Stimulated activated CD4-positive, alpha-beta T cell treated with anti-CD3 and anti-CD28 coated beads, Interleukin-15, amount 100 ng/mL, for 48 hours (primary cell): ENCODE measurements at places on chromosomes 1 and 21.
A peak's percentile ranks its signal among the peaks of the same experiment; 100 is the strongest.

GRCh38 chr1:31796707-31797106, 19.1 kb downstream of the SPOCD1 start:
- DNase-seq: no peak

GRCh38 chr1:99532276-99532580, 113.7 kb upstream of the PALMD start:
- DNase-seq: no peak

GRCh38 chr1:183569141-183569540, 21.1 kb downstream of the NCF2 start:
- peak; percentile 13 for DNase-seq

- no peak for DNase-seq
Measured at GRCh38 chr1:86104606-86105532, 51.7 kb downstream of the COL24A1 start.

DNA sequence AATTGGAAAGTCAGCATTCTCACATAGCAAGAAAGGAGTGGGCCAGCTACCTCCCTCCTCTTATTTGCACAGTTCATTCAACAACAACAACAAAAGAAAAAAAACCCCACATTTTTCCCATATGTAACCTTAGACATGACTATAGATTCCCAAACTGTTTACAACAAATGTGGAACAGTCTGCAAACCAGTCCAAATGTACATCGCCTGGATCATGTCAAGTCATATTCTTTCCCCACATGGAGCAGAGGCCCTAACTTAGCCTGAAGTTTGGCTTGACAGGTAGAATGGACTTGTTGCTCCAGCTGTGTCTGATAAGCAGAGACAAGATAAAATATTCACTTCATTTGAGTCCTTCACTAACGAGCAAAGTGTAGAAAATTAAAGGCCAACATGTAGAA, 81.7 kb upstream of the COL24A1 start:
- DNase-seq: no peak

DNA sequence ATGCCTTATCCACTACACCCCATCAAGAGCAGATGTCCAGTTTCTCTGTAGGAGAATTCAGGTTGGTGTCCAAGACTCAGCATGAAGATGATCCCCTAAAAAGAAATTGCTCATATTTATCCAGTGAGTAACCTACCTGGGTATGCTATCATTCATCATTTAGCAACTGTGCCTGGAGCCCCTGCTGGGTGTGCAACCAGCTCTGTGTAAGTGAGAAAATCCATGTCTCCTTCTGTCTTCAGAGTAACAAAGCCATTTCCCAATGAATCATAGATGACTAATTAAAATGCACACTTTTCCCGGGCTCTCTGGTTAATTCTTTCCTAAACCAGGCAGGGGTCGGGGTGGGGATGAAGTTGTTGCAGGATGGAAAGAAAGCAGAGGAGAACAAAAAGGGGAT, 35.8 kb downstream of the OLFML3 start:
- no peak for DNase-seq

DNA sequence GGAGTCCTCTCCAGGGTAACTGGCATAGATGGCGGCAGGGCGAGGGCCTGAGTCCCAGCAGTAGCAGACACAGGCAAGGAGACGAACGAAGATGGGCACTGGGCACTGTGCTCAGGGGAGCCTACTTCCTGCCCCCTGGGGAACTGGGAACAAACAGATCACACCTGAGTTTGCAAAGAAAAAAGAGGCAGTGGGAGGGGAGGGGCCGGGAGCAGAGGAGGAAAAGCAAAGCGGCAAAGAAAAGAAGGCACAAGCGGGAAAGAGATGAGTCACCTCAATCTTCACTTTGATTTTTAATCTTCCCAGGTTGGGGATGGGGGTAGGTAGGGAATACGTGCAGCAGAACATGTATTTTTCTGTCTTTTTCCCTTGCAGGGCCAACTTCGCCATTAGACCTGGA, 44.0 kb downstream of the ZSCAN20 start:
- no peak for DNase-seq

DNA sequence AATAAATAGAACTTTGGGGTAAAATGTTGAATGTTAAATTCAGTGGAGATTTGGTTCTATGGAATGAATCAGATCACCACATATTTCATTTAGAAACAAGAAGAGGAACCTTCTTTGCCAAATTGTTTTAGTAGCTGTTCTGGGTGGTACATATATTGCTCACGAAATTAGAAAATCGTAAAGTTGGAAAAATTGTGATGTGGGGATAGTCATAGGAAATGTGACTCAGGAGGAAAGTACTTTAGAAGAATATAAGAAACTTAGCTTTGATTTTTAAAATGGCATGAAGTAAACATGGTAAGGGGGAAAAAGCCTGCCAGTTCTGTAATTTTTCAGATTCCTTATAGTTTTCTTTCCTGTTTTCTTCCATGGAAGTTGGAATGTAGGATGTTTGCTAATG, 27.4 kb downstream of the RRP15 start:
- no peak for DNase-seq

DNA sequence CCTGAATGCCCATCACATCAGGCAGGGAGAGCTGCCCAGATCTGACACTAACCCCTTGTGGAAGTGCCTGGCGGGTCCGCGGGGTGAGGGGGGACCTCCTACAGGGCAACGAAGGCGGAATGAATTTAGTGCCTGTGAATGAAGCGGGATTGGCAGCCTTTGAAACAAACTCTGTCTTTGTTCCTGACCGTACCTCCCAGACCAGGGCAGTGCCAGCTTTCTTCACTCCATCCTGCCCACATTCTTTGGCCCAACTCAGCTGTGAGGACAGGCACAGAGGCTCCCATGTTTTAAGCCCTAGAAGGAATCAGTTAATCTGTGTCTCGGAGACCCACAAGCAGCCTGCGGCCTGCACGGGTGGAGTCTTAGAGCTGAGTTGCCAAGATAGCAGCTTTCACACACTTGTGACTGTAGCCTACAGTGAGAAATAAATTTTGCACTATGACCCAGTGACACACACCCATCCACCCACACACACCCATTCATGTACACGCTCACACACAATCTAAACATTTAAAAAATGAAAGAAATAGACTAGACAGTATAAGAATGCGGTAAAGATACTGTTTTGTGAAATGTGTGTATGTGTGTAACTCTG, 60.1 kb upstream of the USP24 start:
- DNase-seq: no peak

- DNase-seq: no peak
Measured at GRCh38 chr1:56339786-56340465, 239.4 kb downstream of the PLPP3 start.
